Vagina (tissue), 2 donors: ENCODE measurements at places on chromosomes 16 and 17.

- DNase-seq: no peak
Measured at GRCh38 chr16:74677868-74678267, 11.2 kb upstream of the RFWD3 start.

- no peak for DNase-seq
Measured at GRCh38 chr17:73788111-73788510, 143.9 kb upstream of the SDK2 start.

DNA sequence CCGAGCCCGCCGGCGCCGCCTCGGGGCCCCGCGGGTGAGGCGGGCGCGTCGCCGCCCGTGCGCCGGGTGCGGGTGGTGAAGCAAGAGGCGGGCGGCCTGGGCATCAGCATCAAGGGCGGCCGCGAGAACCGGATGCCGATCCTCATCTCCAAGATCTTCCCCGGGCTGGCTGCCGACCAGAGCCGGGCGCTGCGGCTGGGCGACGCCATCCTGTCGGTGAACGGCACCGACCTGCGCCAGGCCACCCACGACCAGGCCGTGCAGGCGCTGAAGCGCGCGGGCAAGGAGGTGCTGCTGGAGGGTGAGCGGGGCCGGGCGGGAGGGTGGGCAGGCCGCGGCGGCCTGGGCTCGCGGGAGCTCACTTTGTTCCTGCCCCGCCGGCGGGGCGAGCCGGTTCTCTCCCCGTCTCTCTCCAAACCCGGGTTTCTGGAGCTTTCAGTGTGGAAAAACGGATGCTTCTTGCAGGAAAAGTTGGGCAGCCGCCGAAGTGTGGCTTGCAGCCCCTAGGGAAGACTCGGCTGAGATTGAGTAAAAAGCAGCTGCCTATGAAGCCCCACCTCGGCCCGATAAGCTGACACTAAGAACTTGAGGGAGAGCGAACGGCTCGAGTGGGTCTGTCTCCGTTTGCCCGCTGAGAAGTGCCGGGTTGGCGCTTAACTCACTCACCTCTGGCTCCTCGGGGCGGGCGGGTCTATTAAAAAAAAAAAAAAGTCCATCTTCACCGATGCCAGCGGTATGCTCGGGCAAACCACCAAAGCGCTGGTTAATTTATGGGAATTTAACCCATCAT lies 677 bp downstream of the SNTB2 start:
- DNase-seq: no peak

DNA sequence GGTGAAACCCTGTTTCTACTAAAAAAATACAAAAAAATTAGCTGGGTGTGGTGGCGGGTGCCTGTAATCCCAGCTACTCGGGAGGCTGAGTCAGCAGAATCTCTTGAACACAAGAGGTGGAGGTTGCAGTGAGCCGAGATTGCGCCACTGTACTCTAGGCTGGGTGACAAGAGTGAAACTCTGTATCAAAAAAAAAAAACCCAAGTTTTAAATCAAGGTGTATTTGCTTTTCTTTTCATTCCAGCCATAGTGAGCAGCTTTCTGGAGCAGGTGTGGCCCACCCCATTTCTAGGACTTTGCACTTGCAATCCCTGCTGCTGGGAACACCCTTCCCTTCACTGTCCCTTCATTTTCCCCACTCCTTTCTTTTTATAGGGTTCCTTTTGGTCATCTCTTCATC lies 28.8 kb downstream of the TMEM238L start:
- DNase-seq: no peak

DNA sequence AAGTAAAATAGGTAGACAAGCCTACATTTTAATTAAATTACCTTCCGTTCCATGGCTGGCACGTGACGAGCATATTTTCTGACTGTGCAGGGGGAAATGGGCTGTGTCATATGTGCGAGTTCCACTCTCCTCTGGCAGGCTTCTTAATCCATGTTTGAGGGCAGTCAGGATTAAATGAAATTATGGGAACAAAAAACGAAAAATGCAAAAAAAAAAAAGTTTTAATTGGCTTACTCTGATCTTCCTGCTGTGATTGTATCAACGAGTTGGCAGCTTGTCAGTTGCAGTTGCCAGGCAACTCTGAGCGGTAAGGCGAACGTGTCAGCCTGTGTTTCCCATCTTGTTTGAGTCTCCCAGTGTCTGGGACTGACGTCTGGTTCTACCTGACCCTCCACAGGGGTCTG lies 302.9 kb upstream of the XYLT1 start:
- DNase-seq: no peak

GRCh38 chr17:751269-752001 lies 629 bp downstream of the GEMIN4 start:
- DNase-seq: no peak

DNA sequence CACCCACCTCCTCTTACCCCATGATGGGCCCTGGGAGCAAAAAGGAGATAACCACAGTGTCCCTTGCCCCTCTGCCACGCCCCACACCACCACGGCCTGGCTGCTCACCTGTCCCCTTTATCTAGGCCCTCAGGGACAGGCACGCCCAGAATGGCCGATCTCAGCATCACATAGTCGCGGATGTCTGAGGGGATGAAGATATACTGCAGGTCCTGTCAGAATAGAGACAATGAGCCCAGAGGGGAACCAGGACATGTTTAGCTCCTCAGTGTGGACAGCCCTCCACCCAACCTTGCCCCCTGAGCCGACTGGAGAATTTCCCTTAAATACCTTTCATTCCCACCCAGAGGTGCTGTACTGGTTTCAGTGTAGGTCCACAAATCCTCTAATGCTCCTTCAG lies 15.2 kb downstream of the ST6GALNAC2 start:
- no peak for DNase-seq

DNA sequence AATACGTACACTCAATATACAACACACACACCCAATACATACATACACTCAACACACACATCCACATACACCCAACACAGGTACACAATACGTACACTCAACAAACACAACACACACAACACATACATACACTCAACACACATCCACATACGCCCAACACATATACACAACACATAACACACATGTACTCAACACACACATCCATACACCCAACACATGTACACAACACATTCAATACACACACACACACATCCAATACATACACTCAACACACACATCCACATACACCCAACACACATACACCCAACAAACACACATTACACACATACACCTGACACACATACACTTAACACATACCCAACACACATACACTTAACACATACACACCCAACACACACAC lies 95.9 kb downstream of the CCDC182 start:
- DNase-seq: no peak
